ENCODE measurements at places on chromosomes 16 and 17.

- peak; percentile 53 for DNase-seq
Measured at GRCh38 chr16:56617212-56618085, 8.1 kb upstream of the MT1E start.

DNA sequence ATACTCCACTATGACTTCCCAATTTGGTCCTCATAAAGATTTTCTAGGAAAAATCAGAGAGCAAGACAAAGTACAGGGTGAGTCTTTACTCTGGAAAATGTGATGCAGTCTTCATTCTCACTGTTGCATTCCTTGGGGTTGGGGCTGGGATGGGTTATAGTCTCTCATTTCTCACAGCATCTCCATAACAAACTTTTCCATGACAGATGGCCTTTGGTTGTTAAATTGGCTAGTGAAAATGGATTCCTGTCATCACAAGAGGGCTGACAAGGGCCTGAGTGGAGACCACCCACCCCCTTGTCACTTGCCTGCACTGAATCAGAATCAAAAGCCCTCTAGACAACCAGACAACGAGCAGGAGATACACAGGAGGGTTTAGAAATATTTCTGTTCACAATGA lies 174.6 kb downstream of the AATF start:
- no peak for DNase-seq

DNA sequence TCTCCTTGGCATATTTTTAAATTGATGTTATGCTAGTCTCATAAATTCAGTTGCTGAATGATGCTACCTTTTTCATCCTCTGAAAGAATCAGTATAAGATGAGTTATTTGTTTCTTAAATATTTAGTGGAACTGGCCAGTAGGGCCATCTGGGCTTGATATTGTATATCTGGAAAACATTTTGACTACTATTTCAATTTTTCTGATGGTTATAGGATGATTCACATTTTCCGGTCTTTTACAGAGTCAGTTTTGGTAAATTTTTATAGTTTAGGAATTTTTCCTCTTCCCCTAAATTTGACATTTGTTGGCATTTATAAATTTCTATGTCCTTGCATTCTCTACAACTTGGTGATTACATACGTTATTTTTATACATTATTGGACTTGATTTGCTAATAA lies 296.3 kb upstream of the AXIN2 start:
- no peak for DNase-seq

GRCh38 chr17:62852195-62852594 lies 44.1 kb upstream of the MARCHF10 start:
- DNase-seq, result no peak

DNA sequence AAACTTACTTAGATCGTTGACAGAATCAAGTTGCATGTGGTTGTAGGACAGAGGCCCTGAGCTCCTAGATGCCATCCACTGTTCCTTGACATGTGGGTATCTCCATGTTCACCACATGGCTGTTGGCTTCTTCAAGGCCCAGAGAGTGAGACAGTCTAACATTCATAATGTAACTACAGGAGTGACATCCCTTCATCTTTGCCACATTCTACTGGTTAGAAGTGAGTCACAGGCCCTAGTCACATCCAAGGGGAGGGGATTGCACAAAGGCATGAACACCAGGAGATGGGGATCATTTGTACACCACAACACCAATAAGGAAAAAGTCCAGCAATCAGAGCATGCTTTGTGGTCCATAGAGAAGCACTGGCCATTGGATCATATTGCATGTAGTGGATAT lies 56.6 kb downstream of the WSCD1 start:
- no peak for DNase-seq

- no peak for DNase-seq
Measured at GRCh38 chr16:2586241-2586640, 48.4 kb downstream of the PDPK1 start.

DNA sequence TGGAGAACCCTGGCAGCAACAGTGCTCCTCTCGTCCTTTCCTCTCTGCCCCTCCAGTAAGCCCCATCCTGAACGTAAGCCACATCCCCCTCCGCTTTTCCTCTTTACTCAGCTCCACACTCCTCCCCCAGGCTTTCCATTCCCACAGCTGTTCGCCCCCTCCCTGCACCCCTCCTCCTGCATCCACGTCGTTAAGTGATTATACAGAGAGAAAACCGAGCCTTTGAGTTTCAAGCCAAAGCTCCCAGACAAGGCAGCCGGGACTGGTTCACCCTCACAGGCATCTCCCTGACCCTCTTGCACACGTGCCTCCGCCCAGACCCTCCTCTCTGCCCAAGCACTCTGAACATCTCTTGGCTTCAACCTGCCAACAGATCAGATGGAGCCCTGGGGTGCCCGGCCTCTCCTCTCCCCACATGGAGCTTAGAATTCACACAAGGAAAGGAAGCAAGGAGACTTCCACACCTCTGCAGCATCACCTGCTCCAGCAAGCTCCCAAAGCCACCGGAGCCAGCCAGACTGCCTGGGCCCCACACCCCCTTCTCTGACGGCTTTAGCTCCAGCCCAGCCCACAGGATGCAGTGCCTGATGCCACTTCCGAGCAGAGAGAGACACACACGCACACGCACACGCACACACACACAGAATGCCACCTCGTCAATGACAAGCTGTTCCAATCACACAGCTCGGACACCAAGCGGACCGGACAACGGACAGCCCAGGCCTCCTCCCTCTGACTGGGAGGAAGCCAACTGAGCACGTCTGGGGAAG lies 99.9 kb upstream of the CCL2 start:
- no peak for DNase-seq

- DNase-seq, result no peak
Measured at GRCh38 chr17:27562777-27563455, 68.1 kb upstream of the LGALS9 start.

- DNase-seq, result no peak
Measured at GRCh38 chr17:21602176-21602575, 90.1 kb upstream of the KCNJ18 start.

- no peak for DNase-seq
Measured at GRCh38 chr16:55842369-55843104, 9.6 kb upstream of the CES1 start.

Data from activated CD4-positive, CD25-positive, alpha-beta regulatory T cell treated with anti-CD3 and anti-CD28 coated beads, Interleukin-2, amount 50 U/mL, for 72 hours (primary cell).